ENCODE measurements at places on chromosomes 12 and 14.

- no peak for DNase-seq
Measured at GRCh38 chr14:34692348-34692747, 22.0 kb downstream of the CFL2 start.

DNA sequence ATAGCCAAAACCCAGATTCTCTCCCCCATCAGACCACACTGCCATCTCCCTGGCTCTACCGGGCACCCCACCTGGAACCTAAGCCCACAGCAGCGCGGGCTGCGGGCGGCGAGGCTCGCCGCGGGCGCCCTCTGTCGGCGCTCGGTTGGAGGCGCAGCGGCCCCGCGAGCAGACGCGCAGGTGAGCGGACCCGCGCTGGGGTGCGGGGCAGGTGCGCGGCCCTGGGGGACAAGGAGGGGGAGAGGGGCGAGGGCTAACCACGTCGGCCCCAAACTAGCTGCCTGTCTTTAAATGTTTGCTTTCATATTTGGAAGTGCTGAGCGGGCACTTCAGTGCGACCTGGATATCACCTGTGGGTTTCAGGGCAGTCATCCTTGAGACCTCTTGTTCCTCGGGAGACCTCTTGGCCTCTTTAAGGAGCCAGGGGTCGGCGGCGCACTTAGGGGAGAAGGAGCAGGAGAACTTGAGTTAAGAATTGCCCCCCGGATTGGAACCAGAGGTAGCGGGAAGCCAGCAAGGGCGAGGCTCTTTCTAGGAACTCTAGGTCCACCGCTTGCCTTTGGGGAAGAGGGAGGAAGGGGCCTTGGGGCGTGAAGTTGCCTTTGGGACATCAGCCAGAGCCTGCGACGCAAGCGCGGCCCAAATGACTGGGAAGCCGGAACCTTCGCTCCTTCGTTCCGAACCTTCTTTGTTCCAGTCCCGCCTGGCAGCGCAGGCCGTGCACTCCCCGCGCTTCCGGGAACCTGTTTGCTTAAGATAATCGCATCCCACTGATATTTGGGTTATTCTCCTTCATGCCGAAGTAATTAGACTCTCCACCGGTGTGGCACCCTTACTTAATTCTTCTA, 78.7 kb downstream of the NEDD1 start:
- DNase-seq: no peak

GRCh38 chr14:31955936-31956579, 121.0 kb upstream of the ARHGAP5 start:
- DNase-seq: no peak

GRCh38 chr12:90128526-90128925, 419.9 kb upstream of the ATP2B1 start:
- DNase-seq: no peak

DNA sequence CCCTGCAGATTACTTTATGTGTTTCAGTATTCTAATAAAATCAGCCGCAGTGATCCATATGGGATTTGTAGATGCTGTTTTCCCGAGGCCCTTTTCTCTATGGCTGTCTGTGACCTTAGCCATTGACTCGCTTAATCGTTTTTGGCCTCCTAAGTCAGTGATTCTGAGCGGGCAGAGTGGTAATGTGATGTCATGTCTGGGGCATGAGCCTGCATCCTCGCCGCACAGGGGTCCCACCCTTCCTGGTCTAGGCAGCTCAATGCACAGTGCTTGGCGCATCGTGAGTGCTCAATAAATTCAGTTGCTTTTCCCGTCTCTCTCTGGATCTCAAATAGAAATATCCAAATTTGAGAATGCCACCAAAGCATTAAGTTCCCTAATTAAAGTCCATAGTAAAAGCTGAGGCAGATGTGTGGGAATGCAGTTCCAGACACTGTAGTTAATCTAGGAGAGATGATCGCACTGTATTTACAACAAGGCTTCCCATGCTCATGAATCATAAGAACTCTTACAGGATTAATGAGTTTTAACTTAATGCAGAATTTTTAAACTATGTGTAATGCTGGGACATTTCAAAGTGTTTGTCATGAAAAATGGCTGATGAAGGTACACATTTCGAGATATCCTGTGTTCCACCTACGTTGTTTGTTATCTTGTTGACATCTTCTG, 29.3 kb downstream of the HMGA2 start:
- DNase-seq: no peak

DNA sequence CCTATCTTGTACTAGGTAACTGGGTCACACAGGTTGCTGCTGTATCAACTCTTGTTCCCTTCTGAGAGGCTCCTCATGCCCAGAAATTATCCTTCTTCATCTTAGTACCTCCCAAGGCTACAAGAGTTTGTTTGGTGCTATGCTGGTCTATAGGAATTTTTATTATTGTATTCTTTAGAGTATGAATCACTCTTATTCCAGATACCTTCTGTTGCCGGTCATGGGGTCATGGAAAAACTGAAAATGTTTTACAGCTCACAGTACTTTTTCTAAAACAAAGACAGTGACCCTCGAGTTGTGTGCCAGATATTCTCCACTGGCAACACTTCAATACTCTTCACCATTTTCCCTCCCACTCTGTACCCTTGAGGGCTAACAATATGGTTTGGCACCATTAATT, 1598.0 kb upstream of the TMEM132C start:
- no peak for DNase-seq

DNA sequence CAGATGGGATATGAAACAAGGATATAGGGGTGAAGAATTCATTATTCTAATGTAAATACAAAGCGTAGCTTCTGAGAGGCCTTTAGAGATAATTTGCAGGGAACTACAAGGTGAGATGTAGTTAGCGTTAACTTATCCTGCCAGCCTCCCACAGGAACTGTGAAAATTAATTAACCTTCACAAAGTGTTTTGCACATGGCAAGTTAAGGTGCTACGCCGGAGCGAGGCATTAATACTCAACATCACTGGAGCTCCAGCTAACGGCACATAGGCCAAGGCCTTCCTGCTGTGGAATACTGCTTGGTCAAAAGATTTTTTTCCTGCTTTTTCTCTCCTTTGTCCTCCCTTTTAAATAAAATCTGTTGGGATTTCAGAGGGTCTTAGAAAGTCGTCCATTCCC, 86.5 kb downstream of the CRACR2A start:
- DNase-seq: no peak

DNA sequence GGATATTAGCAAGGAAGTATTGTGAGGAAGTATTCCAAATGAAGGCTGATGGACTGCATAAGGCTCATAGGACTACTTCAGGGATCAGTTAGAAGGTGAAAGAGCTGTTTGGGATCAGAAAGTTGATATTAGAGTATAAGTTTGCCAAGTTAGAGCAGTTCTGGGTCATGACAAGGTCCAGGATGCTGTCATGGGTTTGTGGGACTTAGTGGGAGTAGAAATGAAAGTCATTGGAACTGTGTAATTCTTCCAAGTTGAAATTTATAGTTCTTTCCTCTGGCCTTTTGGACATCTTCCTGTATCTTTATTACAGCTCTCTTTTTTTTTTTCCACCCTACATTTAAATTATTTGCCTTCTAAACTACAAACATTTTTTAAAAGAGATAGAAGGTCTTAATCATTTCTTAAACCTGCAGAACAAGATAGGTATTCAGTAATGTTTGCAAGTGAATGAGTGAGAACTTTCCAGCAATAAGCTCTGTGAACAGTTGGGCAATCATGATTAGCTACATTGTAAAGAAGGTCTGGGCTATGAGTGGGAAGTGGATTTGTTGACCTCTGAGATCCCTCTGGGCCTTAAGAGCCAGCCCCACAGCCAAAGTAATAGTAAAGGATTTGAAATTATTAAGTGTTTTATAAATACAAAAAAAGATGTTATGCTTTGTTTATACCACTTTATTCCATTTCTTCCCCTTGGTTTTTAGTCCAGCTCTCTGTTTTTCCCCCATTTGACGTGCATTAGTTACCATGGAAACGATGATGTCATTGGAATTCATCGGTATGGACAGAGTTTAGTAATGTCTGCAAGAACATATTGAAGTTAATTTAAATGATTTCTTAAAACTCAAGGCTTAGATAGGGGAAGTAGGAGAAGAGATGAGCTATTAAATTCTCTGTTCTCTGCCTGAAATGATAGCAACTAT, 247.9 kb upstream of the ARHGAP5 start:
- DNase-seq: no peak

GRCh38 chr12:78120866-78121560, 290.3 kb downstream of the NAV3 start:
- DNase-seq: peak; percentile 37

DNA sequence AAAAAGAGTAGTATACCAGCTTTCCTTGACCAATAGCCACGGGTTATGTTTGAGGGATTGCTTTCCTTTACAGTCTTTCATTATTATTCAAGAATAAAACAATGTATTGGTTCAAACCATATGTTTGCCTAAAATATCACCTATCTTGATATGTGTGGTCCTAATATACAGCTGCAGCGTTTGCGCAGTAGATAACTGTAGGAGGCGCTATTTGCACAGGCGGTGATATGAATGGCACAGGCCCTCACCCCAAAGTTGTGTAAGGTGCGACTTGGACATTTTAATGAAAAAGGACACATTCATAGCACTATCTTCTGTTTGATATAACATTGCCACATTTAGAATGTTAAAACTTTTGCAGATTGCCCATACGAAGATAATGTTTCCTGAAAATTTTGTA, 298.4 kb downstream of the TRHDE start:
- DNase-seq: no peak

DNA sequence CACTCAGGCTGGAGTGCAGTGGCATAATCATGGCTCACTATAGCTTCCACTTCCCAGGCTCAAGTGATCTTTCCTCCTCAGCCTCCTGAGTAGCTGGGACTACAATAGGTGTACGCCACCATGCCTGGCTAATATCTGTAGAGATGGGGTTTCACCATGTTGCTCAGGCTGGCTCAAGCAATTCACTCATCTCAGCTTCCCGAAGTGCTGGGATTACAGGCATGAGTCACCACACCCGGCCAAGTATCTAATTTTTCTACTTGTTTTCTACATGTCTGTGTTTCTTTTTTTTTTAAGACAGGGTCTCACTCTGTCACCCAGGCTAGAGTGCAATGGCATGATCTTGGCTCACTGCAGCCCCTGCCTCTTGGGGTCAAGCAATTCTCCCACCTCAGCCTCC, 119.7 kb upstream of the MED13L start:
- no peak for DNase-seq

DNA sequence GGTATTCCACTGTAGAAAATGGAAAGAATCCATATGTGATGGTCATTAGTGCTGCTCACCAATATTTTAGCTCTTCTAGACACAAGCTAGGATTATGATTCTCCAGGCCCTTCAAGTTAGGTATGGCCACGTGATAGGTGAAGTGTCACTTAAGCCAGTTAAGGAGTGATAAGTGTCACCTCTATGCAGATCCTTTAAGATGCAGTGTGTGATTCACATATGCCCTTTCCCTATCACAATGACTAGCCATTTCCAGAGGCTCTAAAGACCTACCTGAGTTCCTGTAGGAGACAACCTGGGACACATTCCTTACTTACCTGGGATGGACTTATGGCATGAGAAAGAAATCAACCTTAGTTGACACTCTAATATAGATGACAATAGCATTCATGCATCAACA, 343.2 kb downstream of the NELL2 start:
- DNase-seq: no peak

GRCh38 chr12:94649349-94650142, 811 bp downstream of the TMCC3 start:
- DNase-seq: no peak

GRCh38 chr12:123126294-123127181, 24.4 kb downstream of the PITPNM2 start:
- no peak for DNase-seq

DNA sequence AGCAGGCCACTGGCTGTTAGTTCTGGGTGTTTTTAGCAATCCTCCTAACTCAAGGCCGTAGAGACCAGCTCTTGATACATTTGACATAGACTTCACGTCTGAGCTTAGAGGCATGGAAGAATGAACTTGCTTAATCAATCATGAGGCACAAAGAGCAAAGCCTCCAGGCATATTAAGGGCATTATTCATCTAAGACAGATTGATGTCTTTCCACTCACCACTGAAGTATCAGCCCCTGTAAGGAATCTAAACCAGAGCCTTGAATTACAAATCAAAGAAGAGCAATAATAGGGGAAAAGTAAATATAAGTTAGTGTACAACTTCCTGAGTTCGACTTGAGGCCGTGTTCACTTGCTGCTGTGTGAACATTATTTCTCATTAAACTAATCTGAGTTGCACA, 1470.7 kb downstream of the AACS start:
- DNase-seq: no peak

GRCh38 chr12:65532764-65533163, 254.3 kb downstream of the MSRB3 start:
- no peak for DNase-seq

DNA sequence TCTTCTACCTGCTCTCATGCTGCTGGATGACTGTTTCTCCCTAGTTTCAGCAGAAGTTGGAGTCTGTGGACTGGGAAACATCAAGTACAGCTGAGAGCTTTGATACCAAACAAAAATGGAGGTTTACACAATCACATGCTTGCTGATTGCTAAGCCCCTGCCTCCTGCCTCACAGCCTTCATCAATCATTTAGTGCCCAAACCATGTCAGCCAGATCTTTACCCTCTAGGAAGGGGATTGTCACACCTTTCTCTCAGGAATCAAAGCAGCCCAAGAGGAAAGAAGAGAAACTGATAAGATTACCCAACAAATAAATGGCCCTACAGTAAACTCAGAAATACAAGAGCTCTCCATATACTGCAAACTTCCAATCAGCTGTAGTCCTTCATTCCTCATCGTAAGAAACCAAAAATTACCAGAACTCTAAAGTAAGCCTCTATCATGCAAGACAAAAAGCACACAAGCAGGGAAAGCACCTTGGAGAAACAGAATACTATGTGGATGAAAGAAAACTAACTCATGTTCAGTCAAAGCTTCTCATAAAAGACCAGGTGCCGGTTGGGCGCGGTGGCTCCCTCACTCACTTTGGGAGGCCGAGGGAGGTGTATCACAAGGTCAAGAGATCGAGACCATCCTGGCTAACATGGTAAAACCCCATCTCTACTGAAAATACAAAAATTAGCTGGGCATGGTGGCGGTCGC, 63.6 kb upstream of the RESF1 start:
- no peak for DNase-seq

DNA sequence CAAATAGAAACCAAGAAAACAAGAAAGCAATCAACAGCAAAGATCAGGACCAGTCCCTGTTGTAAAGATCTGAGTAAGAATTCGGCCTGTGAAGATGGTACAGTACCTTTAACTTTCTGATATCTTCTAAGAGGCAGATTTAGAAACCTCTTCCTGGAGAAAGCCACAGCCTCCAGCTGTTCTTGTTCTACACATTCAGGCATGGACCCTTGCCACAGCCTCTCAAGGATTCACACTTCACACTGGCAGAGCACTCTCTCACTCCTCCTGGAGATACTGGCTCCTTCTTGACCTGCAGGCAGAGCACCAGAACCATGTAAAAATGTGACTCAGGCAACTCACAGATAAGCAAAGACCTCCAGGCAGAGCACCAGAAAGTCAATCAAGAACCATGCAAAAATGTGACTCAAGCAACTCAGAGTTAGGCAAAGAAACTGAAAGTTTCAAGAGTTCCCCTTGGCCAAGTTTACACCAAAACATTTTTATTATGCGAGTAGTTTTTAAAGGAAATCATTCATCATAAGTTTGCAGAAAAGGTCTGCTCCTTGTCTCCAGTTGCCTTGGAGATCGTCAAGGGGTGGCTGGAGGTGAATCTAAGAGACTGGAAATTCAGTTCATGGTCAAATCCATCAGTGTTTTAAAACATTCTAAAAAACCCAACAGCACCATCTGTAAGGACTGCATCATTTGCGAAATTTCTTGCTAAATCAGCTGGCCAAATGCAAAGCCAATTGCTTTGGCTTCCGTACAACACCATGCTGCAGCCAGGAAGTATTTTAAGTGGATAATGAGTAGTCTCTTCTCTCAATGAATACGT, 119.3 kb upstream of the MDM1 start:
- DNase-seq: no peak

GRCh38 chr14:95920769-95921438, 44.3 kb downstream of the TUNAR start:
- no peak for DNase-seq
